ENCODE measurements at places on chromosomes 11 and 22.
A peak's percentile ranks its signal among the peaks of the same experiment; 100 is the strongest.

DNA sequence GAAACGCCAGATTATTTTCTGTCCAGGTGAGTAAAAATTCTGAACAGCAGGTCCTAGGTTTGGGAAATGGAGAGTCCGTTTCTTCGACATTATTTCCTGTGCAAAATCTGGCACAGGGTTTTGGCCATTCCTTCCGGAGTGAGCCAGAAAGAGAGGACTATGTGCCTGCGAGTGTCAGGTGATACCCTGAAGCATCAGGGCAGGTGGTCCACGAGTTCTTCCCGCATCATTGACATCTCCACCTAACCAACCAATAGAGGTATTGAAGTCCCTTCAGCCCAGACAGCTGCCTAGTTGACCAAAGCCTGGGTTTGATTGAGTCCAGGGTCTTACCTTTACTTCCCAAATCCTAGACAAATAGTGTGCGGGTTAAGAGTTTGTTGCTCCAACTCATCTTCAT is 808 bp downstream of the SNAP29 start:
- no peak for DNase-seq

GRCh38 chr11:12761029-12761428 is 86.8 kb downstream of the TEAD1 start:
- peak; percentile 12 for DNase-seq

DNA sequence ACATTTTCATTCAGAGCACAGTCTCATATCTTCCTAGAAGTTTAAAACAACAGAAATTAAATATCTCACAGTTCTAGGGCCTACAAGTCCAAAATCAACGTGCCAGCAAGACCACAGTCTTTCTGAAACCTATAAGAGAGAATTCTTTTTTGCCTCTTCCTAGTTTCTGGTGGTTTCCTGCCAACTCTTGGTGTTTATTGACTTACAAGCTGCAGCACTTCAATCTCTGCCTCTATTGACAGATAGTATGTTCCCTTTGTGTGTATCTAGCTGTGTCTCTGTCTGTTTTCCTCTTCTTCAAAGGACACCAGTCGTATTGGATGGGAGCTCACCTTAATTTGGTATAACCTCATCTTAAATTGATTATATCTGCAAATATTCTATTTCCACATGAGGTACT is 347.5 kb downstream of the DCDC1 start:
- DNase-seq = no peak

DNA sequence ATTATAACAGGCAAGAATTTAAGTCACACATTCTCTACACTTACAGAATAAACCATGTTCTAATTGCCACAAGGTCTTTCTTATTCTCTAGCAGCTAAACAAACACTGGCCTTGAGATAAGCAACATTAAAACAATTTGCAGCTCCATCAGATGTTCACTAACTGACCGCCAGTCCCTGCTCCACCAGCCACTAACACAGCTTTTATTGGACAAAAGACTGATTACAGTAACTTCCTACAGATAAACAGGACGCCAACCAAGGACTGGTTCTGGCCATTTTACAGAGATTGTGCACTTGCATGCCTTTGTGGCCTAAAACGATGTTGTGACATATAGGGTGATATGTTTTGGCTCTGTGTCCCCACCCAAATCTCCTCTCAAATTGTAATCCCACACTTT is 388.9 kb upstream of the LRRC4C start:
- DNase-seq = no peak

DNA sequence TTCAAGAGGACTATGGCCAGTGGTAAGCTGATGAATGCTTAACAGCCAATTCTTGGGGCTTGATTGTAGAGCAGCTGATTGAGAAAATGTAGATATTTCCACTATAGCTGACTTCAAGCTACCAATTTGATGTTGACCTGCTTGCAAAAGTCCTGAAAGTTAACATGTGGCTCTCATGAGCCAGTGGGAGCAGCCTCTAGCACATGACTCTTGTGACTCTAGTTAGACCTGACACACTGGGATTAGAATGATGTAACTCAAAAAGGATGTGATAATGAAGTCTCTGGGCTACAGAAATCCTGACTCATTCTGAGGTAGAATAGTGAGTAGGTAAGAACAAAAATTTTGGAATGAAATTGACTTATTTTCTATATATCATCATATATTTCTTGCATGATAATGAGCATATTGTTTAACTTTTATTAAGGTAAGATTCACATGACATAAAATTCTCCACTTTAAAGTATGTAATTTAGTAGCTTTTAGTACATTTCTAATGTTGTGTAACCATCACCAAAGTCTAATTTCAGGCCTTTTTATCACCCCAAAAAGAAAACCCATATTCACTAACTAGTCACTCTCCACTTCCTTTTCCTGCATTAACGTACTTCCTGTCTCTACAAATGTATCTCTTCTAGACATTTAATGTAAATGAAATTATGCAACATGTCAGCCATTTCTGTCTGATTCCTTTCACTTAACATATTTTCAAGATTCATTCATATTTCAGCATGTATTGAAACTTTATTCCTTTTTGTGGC is 16.1 kb upstream of the OR52H1 start:
- DNase-seq = no peak

- no peak for DNase-seq
Measured at GRCh38 chr11:47413351-47413750, 5.0 kb downstream of the SLC39A13 start.
